ENCODE measurements at places on chromosomes 7 and 10.

GRCh38 chr7:2804227-2804763 is 39.8 kb downstream of the GNA12 start:
- DNase-seq = no peak

DNA sequence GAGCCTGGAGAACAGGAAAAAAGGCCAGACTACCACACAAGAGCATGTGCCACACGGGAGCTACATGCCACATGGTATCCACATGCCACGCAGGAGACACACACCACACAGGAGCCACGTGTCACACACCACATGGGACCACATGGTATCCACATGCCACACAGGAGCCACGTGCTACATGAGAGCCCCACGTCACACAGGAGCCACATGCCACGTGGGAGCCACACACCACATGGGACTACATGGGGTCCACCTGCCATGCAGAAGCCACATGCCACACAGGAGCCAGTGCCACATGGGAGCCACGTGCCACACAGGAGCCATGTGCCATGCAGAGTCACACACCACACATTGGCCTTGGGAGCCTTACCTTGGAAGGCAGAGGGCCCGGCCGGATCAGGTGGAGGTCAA is 244.4 kb upstream of the PPP2R2D start:
- no peak for DNase-seq

DNA sequence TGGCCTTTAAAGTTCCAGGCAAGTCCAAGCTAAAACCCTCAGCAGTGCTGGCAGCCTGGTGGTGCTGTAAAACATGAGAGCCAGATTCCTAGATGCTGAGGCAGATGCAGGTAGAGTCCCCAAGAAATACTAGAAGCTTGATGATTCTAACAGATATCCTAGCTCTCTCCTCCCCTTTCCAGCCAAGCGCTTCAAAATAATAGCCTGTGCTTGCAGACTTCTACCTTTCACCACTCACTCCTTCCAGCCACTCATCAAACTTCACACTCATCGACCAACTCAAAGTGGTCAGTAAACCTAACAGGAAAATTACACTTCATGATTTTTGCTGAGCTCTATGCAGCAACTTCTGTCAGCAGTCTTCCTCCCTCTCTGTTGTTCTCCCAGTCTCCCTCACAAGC is 50.2 kb downstream of the LMBR1 start:
- DNase-seq = no peak

- DNase-seq = no peak
Measured at GRCh38 chr10:18252086-18252485, 111.9 kb downstream of the CACNB2 start.

DNA sequence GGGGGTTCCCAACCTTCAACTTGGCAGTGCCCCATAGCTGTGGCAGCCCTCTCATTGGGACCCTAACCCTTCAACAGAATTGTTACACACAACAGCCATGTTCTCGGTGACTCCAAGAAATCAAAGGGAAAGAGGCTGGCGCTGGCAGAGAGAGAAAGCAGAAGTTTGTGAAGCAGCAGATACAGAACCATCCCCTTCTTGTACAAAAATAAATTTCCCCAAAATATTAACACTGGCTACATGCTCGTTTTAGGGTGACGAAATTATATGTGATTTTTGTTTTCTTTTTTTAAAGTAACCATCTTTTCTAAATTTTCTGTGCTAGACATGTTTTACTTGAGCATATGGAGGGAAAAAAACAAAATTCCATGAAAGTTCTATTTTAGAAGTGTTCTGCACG is 45.2 kb upstream of the SAMD8 start:
- no peak for DNase-seq

DNA sequence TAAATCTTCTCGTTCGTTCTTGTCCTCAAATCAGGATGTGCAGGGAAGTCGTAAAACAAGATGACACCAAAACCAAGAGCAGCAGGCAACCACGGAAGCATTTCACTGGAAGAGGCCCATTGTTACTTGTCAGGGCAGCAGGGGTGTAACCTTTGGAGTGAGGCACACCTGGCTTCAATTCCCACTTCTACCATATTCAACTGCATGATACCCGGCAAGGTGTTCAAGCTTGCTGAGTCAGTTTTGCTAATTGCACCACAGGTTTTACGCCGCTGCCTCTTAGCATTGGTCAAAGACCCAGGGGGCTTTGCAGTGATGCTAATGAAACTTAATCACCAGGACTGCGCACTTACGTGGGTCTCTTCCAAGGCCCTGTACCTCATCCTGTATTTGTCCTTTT is 50.0 kb upstream of the PTER start:
- DNase-seq = no peak

DNA sequence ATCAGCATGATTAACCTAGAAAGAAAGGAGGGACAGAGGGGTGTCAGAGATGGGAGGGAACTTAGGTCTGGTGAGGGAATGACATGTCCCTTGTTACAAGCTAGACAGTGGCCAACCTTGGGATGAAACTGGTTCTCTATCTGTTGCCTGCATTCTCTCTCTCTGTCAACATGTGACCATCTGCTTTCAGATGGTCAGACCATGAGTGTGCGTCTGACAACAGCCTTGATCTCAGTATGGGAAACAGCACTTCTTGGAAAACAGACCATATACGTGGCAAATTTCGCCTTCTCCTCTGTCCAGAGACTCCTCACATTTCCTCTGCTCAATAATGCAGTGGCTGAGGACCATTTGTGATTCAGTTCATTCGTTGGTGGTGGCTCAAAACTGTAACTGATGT is 845.9 kb downstream of the TYW1 start:
- DNase-seq = no peak

- no peak for DNase-seq
Measured at GRCh38 chr10:18216482-18216881, 76.3 kb downstream of the CACNB2 start.

Measured in stimulated activated CD8-positive, alpha-beta memory T cell treated with anti-CD3 and anti-CD28 coated beads, Interleukin-7, amount 100 ng/mL, for 1 hour (primary cell).